ENCODE measurements at places on chromosomes 1 and 21. TPM values are rescaled to one million over a fixed set of nuclear protein-coding genes. Genes with fewer than 3 reads are reported as not detected.
A peak's percentile ranks its signal among the peaks of the same experiment; 100 is the strongest.

- DNase-seq = no peak
These were observed 4.6 kb downstream of the ZNF281 start for GRCh38 chr1:200405264-200405663.

DNA sequence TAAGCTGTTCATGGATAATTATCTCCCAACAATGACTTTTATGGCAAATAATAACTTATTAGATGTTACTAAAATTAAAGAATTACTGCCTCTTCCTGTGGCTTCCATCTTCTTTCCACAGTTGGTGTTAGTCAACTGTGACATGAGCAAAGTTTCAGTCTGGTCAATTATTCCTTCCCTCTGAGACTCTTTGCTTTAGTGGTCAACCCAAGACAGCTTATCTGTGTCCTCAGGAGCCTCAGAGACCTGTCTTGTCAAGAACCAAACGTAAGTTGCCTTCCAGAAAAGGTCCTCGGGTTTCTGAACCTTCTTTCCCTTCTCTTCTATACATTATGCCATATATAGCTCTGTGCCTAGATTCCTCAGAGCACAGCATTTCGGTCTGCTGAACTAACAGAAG lies 263.2 kb upstream of the ZP4 start:
- no peak for DNase-seq

GRCh38 chr1:9836632-9836960 lies 12.8 kb upstream of the CLSTN1 start:
- DNase-seq = no peak

DNA sequence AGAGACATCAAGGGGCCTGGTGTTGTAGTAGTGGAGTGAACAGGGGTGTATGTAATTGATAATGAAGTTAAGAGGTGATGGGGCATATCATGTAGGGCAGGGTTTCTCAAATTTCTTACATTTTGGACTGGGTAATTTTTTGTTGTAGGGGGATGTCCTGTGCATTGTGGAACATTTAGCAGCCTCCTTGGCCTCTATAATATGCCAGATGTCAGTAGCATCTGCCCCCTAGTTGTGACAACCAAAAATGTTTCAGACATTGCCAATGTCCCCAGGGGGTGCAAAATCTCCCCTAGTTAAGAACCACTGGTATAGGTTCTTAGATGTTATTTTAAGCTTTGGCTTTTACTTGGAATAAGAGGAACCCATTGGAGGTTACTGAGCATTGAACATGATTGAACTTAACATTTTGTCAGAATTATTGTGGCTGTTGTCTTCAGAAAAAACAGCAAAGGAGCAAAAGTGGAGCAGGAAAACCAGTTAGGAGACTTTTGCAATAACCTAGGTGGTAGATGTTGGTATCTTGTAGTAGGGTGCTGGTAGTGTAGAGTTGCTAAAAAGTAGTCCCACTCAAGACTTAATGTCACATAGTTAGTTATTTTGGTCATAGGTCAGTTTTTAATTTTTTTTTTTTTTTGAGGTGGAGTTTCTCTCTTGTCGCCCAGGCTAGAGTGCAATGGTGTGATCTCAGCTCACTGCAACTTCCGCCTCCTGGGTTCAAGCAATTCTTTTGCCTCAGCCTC lies 6.2 kb downstream of the ZNF326 start:
- no peak for DNase-seq

DNA sequence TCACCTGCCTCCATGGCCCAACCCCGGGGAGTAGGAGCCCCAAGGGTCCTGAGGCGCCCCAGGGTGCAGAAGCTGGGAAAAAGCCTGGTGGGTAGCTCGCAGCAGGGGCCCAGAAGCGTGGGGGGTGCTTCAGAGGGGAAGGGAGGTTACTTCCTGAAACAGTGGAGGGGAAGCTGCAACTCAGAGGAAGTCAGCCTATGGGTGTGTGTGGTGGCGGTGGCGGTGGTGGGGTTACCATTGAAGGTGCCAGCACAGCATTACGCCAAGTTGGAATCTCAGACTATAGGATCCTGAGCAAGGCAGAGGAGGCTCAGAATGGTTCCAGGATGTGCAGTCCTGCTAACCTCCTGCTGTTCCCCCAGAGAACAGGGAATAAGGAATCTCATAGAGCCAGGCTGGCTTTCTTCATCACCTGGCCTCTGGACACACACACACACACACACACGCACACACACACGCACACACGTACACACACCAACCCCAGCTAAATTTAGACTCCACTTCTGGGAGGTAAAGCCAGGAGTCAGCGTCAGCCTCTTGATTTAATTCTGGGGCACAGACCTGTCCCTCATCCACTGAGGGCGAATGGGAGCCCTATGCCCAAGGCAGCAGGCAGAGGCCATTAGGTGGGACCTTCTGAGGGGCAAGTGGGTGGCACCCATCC lies 1.3 kb downstream of the DENND4B start:
- peak; percentile 71 for DNase-seq

GRCh38 chr21:17697473-17697872 lies 84.8 kb upstream of the BTG3 start:
- no peak for DNase-seq

- DNase-seq = no peak
These were observed 23.0 kb upstream of the POU2F1 start for GRCh38 chr1:167197692-167198091.

DNA sequence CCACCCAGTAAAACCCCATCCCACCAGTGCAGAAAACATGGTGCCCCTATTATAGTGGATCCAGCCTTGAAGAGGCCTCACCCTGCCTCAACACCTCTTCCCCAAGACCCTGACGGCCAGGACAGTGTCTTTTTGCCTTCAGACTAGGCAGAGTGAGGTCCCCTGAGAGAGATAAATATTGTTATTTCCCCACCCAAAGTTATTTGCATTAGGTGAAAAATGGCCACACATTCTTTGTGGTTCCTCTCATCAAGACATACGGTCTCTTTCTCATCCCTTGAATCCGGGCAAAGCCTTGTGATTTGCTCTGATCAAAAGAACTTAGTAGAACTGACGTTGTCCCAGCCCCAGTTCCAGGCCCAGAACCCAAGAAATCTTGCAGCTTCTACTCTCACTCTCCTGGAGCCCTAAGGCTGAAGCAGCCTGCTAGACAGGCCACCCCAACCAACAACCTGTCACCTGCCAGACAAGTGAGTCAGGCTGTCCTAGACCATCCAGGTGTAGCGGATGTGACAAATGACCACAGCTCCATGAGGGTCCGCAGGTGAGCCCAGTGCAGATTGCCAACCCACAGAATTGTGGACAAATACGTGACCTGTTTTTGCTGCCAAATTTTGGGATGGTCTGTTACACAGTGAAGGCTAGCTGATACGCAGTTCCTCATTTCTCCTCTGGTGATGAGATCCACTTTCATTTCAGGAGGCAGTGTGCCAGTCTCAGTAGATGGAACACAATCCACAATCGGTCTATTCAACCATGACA lies 8.1 kb upstream of the SSU72 start:
- no peak for DNase-seq

- DNase-seq = peak; percentile 21
These were observed 72.5 kb downstream of the KCNT2 start for GRCh38 chr1:196535727-196536126.

DNA sequence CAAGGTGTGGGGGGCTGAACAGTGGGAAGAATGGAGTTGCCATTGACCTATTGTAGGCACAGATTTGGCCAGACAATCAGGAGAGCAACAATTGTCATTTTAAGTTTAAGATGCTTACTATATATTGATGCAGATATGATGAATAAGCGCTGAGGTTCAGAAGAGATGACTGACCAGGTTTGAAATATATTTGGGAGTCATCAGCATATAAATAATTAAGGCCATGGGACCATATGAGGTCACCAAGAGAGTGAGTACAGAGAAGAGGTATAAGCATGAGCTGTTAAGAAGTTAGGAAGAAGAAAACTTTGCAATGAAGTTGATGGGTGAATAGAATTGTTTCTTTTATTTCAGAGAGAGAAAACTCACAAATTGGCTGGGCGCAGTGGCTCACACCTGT lies 4.5 kb upstream of the GADD45A start:
- no peak for DNase-seq

Gene CRYBG2
- total RNA-seq = not detected

Gene KLHDC8A
- total RNA-seq = not detected

Gene TRIM46
- 0.94 TPM for total RNA-seq
